Muscle of leg (tissue), 16 donors: ENCODE measurements at places on chromosomes 1 and 21. TPM values are rescaled to one million over a fixed set of nuclear protein-coding genes. Genes with fewer than 3 reads are reported as not detected.

The SERTAD4 gene
- 5.3 TPM for polyA plus RNA-seq

The SELL gene
- 1.6 TPM for polyA plus RNA-seq

The IL12RB2 gene
- polyA plus RNA-seq, result 0.52 TPM

The OR2T27 gene
- not detected for polyA plus RNA-seq

The NBPF26 gene
- polyA plus RNA-seq, result 18.3 TPM

The MPL gene
- polyA plus RNA-seq, result 0.17 TPM
